ENCODE measurements at places on chromosomes 1 and 21. TPM values are rescaled to one million over a fixed set of nuclear protein-coding genes. Genes with fewer than 3 reads are reported as not detected.

Gene CHI3L2
- total RNA-seq: 1.8 TPM

Gene LCE2C
- total RNA-seq: not detected

Gene CENPS
- total RNA-seq: 2.8 TPM

Gene EVA1C
- 32.1 TPM for total RNA-seq

Gene C1QTNF12
- total RNA-seq: 5.7 TPM

Gene S100A14
- not detected for total RNA-seq

Gene MCOLN2
- total RNA-seq: 0.99 TPM

Gene USH2A
- total RNA-seq: not detected

Gene HSD3B1
- not detected for total RNA-seq

Gene MYOG
- not detected for total RNA-seq

Gene NBPF10
- 0.71 TPM for total RNA-seq

Gene CD101
- total RNA-seq: 0.66 TPM

Gene ETNK2
- total RNA-seq: 6.8 TPM

Gene PRR9
- not detected for total RNA-seq

Gene C1QC
- total RNA-seq: 209 TPM

Gene PKLR
- total RNA-seq: not detected

Gene JAM2
- 13.3 TPM for total RNA-seq

Gene SLAMF9
- total RNA-seq: not detected

Gene NT5C1A
- total RNA-seq: not detected

Gene PI4KB
- total RNA-seq: 66.4 TPM

Gene TSSK3
- not detected for total RNA-seq

Gene CGN
- total RNA-seq: 1.8 TPM

Gene MX1
- total RNA-seq: 25.5 TPM

Gene PLD5
- total RNA-seq: 0.83 TPM

Gene UTS2
- not detected for total RNA-seq

Gene PRKAB2
- total RNA-seq: 33.5 TPM

Gene RPE65
- not detected for total RNA-seq

Gene RSPH1
- 1.2 TPM for total RNA-seq

Gene ABCG1
- total RNA-seq: 6.0 TPM

Gene ITLN1
- total RNA-seq: 0.66 TPM

Gene ICOSLG
- 1.1 TPM for total RNA-seq

Gene RXRG
- total RNA-seq: 1.2 TPM

Gene CD55
- total RNA-seq: 25.3 TPM

Gene NUP210L
- total RNA-seq: not detected

Gene ZFP69B
- 0.14 TPM for total RNA-seq

Gene LDLRAD1
- not detected for total RNA-seq

Gene TRIM58
- total RNA-seq: 2.1 TPM

Gene NAXE
- total RNA-seq: 59.3 TPM

Gene C1orf53
- total RNA-seq: 3.3 TPM

Gene AUNIP
- total RNA-seq: not detected

Gene TCEA3
- 42.8 TPM for total RNA-seq

Gene NR1I3
- not detected for total RNA-seq

Gene JTB
- 245 TPM for total RNA-seq

Gene TMCO1
- 71.3 TPM for total RNA-seq

Gene RIMKLA
- 3.1 TPM for total RNA-seq

Gene ELF3
- total RNA-seq: 0.16 TPM

Gene KRTAP7-1
- not detected for total RNA-seq

Gene LCE6A
- total RNA-seq: not detected

Gene ST6GALNAC3
- 7.5 TPM for total RNA-seq
